ENCODE measurements at places on chromosomes 5 and 9.

DNA sequence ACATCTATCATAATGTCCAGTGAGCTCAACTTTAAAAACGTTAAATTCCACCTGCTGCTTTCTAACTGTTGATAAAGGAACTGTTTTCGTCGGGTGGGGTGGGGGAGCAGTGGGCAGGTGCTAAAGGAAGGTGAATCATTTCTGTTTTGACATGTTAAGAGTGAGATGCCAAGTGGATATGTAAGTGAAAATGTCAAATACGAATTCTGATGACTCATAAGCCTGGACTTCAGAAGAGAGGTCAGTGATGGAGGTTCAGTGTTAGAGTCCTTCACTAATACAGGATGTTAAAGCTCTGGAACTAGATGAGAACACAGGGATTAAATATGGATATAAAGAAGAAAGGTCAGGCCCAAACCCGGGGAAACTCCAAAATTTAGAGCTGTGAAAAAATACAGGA lies 617.9 kb upstream of the CTNND2 start:
- no peak for DNase-seq

GRCh38 chr9:71896761-71897160 lies 14.2 kb downstream of the ABHD17B start:
- DNase-seq: no peak

DNA sequence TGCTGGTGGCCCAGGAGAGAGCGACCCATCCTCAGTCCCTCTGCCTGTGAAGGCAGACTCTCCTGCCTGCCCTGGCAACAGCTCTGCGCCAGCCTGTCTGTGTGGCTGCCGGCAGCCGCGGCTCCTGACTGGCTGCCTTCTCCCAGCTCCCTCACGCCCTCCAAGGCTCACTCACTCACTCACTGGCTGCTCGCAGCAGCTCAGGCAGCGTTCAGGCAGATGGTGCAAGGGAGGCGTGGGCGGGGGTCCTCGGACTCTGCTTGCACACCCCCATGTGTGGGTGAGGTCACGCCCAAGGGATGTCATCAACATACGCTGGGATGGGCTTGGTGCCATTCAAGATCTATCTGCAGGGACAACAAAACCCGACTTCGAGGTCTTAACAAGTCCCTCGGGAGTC lies 66.7 kb downstream of the DAB2IP start:
- DNase-seq: peak; percentile 48

DNA sequence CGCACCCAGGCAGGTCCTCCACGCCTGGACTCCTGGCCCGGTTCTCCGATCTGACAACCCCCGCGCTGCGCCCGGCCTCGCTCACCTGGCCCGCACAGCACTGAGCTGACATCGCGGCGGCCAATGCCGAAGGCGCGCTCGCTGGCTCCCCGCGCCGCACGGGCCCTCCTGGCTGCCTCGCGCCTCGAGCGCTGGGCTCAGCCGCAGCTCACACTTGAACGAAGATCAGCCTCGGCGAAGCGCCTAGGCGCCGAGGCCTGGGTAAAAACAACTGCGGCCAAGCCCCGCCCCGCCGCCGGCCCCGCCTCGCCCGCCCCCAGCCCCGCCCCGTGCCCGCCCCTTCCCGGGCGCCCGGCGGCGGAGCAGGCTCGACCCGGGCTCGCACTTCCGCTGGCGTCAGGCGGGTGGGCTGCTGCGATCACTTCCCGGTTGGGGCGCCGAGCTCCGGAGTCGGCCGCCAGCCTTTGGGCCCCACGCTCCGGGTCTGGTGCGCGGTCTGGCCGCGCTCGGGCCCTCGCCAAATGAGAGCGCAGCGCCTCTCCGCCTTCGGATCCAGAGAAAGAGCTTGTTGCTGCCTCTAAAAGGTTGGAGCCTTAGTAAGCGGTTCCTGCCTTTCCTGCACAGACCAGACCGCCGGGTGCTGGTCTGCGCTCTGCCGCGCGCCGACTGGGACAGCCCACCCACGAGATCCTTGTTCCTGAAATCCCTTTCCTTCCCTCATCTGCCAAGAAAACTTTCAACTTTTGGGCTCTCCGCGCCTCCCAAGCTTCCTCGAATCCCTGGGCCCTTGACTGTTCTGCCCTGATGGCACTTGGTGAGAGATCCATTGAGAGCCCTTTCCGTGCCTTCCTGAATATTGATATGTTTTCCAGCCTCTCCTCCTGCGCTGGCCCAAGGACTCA lies at the start of gene SERINC5:
TSS of gene SERINC5 (minus strand) at position 238 of the 902 bp plus-strand sequence. CDS start at position 112, 126 bp downstream.
- DNase-seq: peak; percentile 79

- no peak for DNase-seq
Observed at GRCh38 chr9:132003896-132004295, 75.8 kb downstream of the MED27 start.

DNA sequence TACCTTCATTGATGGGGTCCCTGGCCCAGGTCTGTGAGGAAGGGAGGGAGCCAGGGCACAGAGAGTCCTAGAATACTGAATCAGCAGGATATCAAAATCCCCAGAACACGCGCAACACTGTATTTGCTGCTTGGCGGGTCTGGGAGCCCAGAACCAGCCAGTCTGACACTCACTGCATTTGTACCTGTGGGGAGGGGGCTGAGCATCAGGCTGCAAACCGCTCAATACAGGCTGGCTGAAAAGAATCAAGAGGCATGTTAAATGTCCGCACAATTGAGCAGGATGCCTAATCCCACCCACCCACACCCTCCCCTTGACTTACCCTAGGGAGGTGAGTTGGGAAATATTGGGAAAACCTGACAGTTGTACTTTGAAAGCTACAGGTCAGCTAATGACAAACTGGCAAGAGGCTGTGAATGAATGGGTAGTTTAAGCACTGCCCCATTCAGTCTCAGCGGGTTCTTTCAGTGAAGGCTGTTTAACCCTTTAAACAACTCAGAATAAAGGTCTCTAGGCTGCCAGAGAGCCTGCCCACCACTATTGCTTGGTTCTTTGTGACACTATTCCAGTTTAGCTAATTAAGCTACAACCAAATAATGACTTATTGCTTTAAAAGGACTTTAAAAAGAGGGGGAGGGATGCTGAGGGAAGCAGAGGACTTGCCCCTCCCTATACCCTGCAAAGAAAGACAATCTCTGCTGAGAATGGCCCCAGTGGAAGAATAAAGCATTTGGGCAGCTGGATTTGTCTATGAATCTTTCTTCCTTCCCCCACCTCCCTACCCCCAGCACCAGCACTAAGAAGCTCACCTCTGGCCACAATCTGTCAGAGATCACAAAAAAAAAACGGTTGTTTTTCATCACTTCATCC lies 5.0 kb downstream of the SPRY4 start:
- no peak for DNase-seq

- no peak for DNase-seq
Observed at GRCh38 chr5:139263536-139263935, 30.0 kb upstream of the MATR3 start.

DNA sequence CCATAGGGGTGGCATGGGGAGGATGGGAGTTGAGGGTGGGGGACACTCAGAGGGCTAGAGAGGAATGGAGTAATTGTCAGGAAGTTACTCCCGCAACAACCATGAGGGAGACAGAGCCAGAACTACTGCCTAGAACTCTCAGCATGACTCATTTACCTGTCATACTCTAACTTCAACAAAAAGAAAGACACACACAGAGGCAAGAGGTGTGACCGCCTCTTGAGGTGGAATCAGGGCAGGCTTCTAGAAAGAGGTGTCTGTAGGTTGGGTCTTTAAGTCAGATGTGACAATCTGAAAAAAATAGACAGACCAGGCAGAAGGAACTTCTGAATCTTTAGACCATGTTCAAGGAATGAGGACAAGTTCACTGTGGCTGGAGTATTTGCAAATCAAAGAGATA lies 73.4 kb downstream of the GABBR2 start:
- DNase-seq: peak; percentile 44

DNA sequence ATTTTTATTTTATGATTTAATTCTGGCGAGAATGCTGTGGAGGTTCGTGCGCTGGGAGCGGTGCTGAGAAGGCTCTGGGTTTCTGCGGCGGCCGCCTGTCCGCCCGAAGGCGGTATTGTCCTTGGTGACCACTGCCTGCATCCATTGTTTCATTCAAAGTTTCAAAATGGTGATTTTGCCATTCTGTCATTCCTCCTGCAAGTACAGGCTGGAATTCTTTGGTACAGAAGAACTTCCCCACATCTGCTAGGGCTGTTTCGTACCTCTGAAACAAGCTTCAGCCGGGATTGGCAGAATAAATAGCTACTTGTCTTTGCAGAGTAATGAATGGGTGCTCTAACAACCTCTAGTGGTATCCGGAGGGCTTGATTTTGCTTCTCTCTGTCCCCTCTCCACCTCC lies 112.6 kb upstream of the CACNA1B start:
- no peak for DNase-seq

DNA sequence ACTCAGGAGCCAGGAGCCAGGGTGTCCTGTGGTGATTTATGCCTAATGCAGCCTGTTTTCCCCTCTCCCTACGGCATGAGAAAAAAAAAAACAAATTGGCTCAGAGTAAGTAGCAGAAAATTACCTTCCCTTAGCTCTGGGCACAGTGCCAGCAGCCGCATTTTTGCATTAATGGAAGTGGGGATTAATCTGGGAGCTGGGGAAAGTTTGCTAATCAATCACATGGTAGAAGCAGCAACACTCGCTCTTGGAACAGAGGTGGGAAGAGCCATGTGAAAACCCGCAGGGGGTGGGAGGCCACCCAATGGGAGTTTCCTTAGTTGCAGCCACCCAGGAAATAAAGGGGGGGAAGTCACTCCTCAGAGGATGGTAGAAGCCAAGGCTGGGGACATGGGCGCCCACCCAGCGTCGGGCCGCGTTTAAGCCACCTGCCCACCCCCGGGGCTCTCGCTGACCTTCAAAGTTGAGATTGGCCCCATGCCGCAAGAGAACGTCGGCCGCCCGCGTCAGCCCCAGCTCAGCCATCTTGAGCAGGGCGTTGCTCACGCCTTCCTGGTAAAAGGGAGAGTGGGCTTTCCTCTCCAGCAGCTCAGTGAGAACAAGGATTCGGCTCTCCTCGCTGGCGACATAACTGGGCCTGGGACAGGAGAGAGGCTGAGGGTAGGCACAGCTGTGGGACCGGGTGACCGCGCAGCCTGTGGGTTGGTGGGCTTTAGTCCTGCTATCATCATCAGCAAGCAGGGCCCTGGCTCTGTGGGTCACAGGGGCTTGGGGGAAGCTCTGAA lies 1.7 kb downstream of the ASB6 start:
- DNase-seq: peak; percentile 52

GRCh38 chr9:36154331-36154952 lies 14.7 kb upstream of the CCIN start:
- peak; percentile 92 for DNase-seq

DNA sequence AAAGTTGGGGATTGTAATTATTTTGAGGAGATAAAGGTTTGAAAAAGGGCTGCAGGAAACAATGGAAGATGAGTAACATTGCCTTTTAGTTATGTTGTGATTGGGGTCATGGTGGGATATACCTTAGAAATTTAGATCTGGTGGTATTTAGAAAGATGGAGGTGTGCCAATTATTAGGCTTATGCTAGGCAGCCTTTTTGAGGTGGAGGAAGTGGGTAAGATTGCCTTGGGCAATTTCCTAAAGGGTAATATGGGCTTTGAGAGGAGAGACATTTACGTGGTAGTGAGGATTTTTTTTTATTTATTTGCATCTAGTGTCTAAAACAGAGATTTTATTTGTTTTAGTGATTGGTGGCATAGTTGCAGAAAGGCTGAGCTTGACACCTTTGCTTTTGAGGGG lies 10.5 kb downstream of the HSPA4 start:
- no peak for DNase-seq

DNA sequence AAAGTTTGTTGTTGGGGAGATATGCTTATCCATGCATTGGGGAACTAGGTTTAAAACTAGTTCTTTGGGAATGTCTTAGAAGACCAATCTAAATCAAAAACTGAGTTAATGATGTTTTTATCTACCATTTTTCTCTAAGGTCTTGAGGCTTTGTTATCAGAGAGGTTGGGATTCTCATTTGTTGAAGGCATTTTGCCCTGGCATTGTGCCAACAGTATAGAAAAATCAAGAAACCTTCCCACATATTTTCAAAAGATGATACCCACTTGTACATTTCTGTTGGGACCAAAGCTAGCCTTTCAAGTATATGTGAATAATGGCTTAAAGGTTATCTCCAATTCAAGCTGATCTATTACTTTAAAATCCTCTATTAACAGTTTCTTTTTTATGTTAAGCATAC lies 419.8 kb upstream of the KIF2A start:
- DNase-seq: no peak

GRCh38 chr9:28051559-28052503 lies 478.6 kb upstream of the C9orf72 start:
- no peak for DNase-seq

- no peak for DNase-seq
Observed at GRCh38 chr5:173299820-173300219, 28.4 kb downstream of the STC2 start.

- DNase-seq: peak; percentile 60
Observed at GRCh38 chr9:112894041-112894440, 3.4 kb upstream of the SLC46A2 start.

DNA sequence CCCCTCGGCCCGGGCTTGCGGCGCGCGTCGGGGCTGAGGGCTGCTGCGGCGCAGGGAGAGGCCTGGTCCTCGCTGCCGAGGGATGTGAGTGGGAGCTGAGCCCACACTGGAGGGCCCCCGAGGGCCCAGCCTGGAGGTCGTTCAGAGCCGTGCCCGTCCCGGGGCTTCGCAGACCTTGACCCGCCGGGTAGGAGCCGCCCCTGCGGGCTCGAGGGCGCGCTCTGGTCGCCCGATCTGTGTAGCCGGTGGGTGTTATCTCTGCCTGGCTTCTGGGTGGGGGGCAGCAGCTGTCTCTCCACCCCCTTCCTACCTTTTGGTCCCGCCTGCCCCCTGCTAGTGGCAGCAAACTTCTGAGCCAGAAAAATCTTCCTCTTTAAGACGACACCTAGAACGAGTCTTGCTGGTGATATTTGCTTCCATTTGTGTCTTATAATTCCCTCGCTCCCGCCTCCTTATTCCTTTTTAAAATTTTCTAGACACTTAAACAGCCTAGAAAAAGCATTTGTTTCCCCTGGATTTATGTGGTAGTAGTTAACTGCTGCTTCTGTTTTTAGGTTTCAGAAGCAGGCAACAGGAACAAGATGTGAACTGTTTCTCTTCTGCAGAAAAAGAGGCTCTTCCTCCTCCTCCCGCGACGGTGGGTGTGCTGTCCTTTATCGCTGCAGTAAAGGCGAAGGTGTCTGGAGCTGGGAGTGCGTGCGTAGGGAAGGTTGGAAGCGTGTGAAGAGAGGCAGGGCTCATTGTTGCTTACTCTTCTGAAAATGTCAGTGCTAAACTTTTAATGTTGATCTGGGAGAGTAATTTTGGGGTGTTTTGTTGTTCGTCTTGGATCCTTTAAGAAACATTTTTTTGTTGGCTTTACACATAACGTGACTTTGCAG lies 554 bp downstream of the JAK2 start:
- peak; percentile 43 for DNase-seq

DNA sequence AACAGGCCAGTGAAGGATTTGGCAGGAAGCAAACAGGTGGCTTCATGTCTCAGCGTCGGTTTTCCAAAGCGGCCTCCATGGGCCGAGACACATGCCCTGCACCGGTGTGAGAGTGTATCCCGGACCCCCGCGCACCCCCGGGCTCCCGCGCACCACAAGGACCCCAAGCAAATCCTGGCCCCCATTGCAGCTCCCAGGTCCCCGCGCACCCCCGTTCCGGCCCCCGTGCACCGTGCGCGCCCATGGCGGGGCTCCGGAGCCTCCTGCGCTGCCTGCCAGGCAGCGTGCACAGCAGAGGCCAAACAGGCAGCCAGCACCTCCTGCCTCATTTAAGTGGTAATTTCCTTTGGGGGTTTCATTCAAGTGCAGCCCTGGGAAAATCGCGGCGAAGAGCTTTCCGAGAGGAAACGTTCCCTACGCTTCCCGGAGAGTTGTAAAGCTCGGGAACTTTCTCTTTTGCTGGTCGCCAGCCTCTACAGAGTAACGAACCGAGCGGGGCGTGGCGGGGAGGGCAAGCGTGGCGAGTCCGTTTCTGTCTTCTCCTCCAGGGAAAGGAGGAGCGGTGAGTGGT lies 145.5 kb upstream of the SLC24A2 start:
- DNase-seq: peak; percentile 42

- no peak for DNase-seq
Observed at GRCh38 chr5:147359581-147359980, 124.8 kb downstream of the STK32A start.

Data from fibroblast of pulmonary artery (primary cell).